ENCODE measurements at places on chromosomes 5 and 9. TPM values are rescaled to one million over a fixed set of nuclear protein-coding genes. Genes with fewer than 3 reads are reported as not detected.

GRCh38 chr9:134937566-134938345 is 20.0 kb upstream of the FCN1 start:
- no peak for DNase-seq

- DNase-seq: no peak
Measured at GRCh38 chr5:68419081-68419636, 203.6 kb downstream of the PIK3R1 start.

GRCh38 chr5:102996011-102996575 is 123.8 kb downstream of the GIN1 start:
- DNase-seq: no peak

PPIP5K2 gene
- total RNA-seq: 24.6 TPM

SLC36A2 gene
- total RNA-seq: not detected

KIF4B gene
- total RNA-seq: not detected

IL5 gene
- not detected for total RNA-seq
